Stimulated activated CD4-positive, alpha-beta T cell treated with anti-CD3 and anti-CD28 coated beads, Interleukin-1b, Interleukin-23, amount 100 ng/mL, for 1 hour (primary cell): ENCODE measurements at places on chromosomes 3 and 15.

GRCh38 chr15:67717776-67718175 is 107.5 kb upstream of the SKOR1 start:
- DNase-seq = no peak

DNA sequence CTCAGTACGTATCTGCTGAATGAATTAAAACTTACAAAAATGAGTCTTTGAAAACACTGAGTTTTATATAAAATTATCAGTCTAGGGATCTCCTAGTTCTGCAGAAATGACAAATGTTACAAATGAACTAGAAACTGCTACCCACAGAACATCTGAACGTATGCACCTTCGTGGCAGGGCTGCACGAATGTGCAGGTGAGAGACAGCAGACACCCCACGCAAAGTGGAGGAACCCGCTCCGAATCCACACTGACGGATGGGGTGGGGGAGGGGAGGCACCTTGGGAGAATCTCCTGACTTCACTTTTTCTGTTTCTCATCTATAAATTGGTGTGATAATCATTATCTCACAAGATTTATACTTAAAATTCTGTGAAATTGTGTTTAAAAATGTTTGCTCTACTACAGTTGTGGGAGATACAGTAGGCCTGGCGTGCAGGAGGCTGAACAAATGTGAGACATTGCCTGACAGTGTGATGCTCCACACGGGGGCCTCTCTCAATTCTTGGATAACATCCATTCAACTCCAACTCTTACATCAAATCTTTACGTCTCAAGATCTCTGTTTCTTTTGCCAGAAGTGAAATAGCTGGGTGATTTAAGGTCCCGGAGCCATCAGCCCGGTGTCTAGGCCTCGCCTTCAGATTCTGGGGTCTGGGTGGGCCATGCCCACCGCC is 86.9 kb downstream of the ATP10A start:
- no peak for DNase-seq

DNA sequence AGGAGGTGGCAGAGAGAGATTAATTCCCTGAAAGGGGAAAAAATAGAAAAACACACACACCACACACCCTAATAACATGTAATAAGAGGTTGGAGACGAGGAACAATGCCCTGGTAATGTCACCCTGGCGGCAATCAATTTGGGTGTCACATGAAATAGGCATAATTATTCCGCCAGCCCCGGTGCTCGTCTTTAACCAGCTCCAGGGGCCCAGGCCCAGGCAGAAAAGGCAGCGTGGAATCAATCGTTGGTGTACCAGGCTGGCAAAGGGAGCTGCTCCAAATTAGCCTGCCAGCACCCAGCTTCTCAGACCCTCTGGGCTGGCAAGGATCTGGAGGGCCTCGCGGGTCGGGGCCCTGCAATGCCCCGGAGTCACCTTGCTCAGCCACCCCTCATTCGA is 5.6 kb downstream of the LINGO1 start:
- no peak for DNase-seq

DNA sequence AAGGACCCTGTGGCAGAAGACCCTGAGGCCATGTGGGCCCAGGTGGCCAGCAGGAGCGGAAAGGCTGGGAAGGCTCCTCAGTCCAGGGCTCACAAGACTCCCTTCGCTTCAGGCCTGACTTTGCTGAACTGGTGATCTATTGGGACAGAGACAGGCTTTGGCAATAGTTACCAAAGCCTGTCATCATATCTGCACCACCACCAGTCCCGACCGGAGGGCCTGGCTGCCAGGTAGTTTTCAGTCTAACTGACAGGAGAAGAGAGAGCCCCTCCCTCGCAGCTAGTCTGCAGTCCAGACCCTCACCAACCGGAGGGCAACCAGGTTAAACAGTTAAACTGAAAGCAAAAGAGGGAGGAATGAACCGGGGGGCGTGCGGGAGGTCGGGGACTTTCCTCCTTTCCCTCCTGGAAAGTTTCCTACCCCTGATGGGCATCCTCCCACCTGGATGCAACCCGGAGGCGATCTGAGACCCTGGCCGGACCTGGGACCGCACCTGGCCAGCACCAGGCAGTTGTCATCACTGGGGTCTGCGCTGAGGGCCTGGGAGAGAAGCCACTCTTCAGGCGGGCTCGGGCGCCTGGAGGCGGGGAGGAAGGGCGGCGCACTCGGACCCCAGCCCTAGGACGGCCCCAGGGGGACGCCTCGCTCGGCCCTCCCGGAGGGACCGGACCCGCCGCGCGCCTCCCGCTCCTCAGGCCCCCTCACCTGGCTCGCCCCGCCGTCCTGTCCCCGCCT is 435 bp downstream of the RAB27A start:
- DNase-seq = no peak

- no peak for DNase-seq
Measured at GRCh38 chr15:99473981-99474906, 91.5 kb upstream of the MEF2A start.

DNA sequence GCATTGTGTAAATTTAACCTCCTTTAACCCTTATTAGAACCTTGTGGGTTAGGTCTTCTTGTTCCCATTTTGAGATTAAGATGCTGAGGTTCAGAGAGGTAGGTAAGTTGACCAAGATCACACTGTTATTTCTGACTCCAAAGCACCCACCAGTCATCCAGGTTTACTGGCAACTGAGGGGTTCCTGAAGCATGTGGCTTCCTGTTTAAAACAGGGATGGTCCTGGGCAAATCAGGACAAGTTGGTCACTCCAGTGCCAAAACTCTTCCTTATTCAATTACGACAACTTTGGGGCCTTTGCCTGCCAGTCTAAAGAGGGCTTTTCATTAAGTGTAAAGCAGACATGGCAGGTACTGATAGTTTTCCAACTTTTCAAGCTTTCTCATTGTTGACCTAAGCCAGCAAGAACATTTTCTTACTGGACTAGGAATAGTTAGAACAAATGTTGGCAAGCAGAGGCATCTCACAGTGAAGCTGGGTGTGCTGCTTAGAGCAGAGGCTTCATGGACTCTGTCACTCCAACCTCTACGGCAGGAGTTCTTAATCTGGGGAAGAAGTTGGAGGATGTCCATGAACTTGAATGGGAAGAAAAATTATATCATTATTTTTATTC is 149.4 kb upstream of the ADAMTS9 start:
- no peak for DNase-seq

DNA sequence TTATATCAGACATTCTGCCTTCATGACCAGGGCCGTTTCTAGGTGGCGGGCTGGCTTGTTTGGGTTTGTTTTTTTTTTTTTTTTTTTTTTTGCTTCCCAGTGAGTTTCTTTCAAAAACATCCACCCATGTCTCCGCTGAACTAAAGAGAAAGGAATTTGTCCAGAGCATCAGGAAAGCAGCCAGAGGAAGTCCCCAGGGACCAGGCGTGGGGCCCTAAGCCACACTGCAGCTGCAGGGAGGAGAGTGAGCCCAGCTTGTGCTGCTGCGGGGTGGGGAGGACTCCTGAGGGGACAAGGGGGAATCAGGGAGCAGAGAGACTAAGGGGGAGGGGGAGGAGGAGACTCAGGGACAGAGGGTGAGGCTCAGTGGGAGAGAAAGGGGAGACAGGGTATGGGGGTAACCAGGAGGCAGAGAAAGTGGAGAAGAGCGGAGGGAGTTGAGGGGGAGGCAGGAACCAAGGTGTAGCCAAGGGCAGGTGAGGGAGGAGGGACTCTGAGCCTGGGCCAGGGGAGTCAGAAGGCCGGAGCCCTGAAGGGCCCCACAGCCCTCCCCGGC is 49.5 kb downstream of the CYP11A1 start:
- no peak for DNase-seq

DNA sequence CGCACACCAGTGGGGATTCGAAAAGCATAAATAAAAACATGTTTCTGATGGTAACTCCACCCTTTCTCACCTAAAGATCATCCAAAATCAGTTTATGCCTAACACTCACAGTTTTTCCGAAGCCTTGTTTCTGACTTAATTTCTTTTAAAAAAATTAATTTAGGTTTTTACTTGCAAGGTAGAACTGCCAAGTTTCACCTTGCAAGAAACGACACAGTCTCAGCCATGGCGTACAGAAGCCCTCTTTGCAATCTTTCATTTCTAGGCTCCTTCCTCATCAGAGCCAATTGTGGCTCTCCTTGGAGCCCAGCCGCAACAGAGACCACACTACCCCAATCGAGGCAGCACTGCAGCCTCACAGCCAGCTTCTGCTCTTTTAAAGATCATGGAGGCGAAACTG is 31.0 kb upstream of the FEZF2 start:
- no peak for DNase-seq

- DNase-seq = no peak
Measured at GRCh38 chr3:172275586-172275985, 172.7 kb downstream of the GHSR start.

GRCh38 chr3:32817558-32818228 is at the start of gene TRIM71:
TRIM71 (plus strand) TSS chr3:32817997; CDS start chr3:32818081, 84 bp downstream.
- DNase-seq = no peak

GRCh38 chr15:25863111-25863967 is at the start of gene ATP10A:
ATP10A (minus strand) TSS chr15:25863327; CDS start chr15:25863096, 231 bp downstream.
- no peak for DNase-seq

DNA sequence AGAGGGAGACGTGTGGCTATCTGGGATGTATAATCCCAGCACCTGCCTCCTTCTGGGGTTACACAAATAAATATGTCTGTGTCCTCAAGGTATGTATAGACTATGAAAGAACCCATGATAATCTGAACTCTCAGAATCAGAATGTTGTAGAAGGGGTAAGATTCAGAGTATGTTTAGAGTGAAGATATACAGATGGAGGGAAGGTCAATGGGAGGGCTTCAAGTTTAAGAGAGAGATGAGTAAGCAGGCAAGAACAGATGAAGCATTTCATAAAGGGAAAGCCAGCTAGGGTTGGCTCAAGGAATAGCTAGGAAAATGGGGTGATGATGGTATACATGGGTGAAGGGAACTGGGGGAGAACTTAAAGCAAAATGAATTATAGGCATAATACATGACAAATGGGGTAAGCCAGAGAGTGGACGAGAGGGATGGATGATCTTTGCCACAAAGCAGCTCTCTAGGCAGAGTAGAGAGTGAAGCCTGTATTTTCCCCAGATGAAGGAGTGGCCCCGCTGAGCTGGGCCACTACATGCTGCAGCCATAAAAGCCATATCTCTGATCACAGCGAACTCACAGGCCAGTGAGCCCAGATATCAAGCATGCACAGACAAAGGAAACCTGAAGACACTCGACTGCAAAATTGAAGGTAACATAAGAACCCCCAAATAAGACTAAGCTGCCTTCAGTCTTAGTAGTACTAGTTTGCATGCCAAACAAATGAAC is 15.9 kb upstream of the ZBTB38 start:
- no peak for DNase-seq

- DNase-seq = no peak
Measured at GRCh38 chr15:65361708-65362459, 15.9 kb downstream of the IGDCC3 start.
